T-cell (primary cell): ENCODE measurements at places on chromosomes 7 and 10. TPM values are rescaled to one million over a fixed set of nuclear protein-coding genes. Genes with fewer than 3 reads are reported as not detected.
A peak's percentile ranks its signal among the peaks of the same experiment; 100 is the strongest.

GRCh38 chr7:31253532-31253931 lies 87.0 kb downstream of the NEUROD6 start:
- no peaks in the 10 kb centered on the region for H3K36me3 ChIP-seq
- DNase-seq, result no peak
- no peak overlapping the region for H3K27ac ChIP-seq
- no peaks in the 10 kb centered on the region for H3K4me1 ChIP-seq

GRCh38 chr10:46098386-46098785 lies 52.3 kb upstream of the MSMB start:
- H3K27me3 ChIP-seq, result no peaks in the 10 kb centered on the region
- no peaks in the 10 kb centered on the region for H3K36me3 ChIP-seq
- H3K27ac ChIP-seq, result no peak overlapping the region
- H3K4me3 ChIP-seq, result no peak overlapping the region
- DNase-seq, result no peak

- no peak overlapping the region for H3K27ac ChIP-seq
- peaks cover 43% of the 10 kb centered on the region for H3K4me1 ChIP-seq
- H3K4me3 ChIP-seq, result no peak overlapping the region
- no peak for DNase-seq
- H3K27me3 ChIP-seq, result no peaks in the 10 kb centered on the region
These were observed 9.7 kb downstream of the MXI1 start for GRCh38 chr10:110216942-110217661.

DNA sequence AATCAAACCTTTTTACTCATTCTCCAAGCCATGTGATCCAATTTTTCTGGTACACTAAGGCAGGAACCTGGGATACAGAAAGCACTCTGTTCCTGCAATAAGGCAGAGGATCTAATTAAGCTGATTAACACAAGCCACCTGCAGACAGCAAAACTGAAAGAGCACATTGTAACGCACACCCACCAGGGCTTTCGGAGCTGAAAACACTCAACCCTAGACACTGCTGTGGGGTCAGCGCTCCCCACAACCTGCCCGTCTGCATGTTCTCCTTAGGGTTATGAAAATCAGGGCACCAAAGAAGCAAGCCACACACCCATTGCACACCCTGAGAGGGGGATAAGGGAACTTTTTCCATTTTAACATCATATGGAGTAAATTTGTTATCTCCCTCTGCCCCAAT lies 1022.2 kb upstream of the LRRTM3 start:
- no peak overlapping the region for H3K4me3 ChIP-seq
- DNase-seq, result no peak
- no peaks in the 10 kb centered on the region for H3K27me3 ChIP-seq
- no peaks in the 10 kb centered on the region for H3K36me3 ChIP-seq

DNA sequence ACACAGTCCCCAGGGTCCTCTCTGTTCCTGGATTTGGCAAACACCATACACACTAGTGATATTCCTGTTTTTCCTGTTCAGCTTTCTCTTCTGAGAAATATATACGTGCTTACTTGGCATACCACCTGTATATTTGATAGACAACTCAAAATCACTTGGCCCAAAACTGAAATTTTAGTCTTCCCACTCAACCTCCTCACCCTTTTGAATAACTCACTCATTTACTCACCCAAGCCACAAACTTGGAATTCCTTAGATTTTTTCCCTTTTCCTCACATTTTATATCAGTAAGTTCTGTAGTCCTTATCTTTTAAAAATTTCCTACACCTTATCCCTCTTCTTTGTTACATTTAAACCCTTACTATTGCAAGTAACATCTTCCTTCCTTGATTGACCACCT lies 143.4 kb downstream of the PPP1R3A start:
- H3K27me3 ChIP-seq, result no peaks in the 10 kb centered on the region
- DNase-seq, result no peak
- no peak overlapping the region for H3K27ac ChIP-seq
- H3K4me1 ChIP-seq, result no peaks in the 10 kb centered on the region
- no peaks in the 10 kb centered on the region for H3K36me3 ChIP-seq
- no peak overlapping the region for H3K4me3 ChIP-seq

Gene FAS
- 28.0 TPM for total RNA-seq

- H3K27me3 ChIP-seq, result no peaks in the 10 kb centered on the region
- DNase-seq, result no peak
- H3K4me1 ChIP-seq, result no peaks in the 10 kb centered on the region
- no peak overlapping the region for H3K4me3 ChIP-seq
- H3K27ac ChIP-seq, result no peak overlapping the region
- no peaks in the 10 kb centered on the region for H3K36me3 ChIP-seq
These were observed 36.9 kb downstream of the PTPRZ1 start for GRCh38 chr7:121909716-121910345.

GRCh38 chr10:7666253-7667023 lies at the start of gene ITIH5:
Gene ITIH5, minus strand, starts transcription at chr10:7666966. Its CDS starts 74 bp downstream, at chr10:7666892.
- no peaks in the 10 kb centered on the region for H3K36me3 ChIP-seq
- no peak for DNase-seq
- peaks cover 5% of the 10 kb centered on the region for H3K4me1 ChIP-seq
- no peak within 1 kb of the TSS for H3K27ac ChIP-seq
- peak within 1 kb of the TSS; percentile 70 for H3K4me3 ChIP-seq

Gene ITPRID1
- not detected for total RNA-seq

Gene SDK1
- 0.53 TPM for total RNA-seq

Gene TRIM73
- 45.0 TPM for total RNA-seq

GRCh38 chr7:13442226-13442625 lies 547.2 kb downstream of the ETV1 start:
- no peak for DNase-seq
- no peaks in the 10 kb centered on the region for H3K4me1 ChIP-seq
- H3K4me3 ChIP-seq, result no peak overlapping the region
- no peaks in the 10 kb centered on the region for H3K36me3 ChIP-seq
- H3K27ac ChIP-seq, result no peak overlapping the region
